Activated CD8-positive, alpha-beta memory T cell treated with anti-CD3 and anti-CD28 coated beads, Interleukin-2, amount 50 U/mL, for 4 hours (primary cell): ENCODE measurements at places on chromosomes 3 and 15.

- DNase-seq, result peak; percentile 47
Measured at GRCh38 chr3:151085227-151085888, at the start of gene MED12L. Gene MED12L (plus strand): TSS chr3:151085664. CDS start chr3:151086927, 1,263 bp downstream.

GRCh38 chr3:133492159-133492741, 81.2 kb upstream of the CDV3 start:
- no peak for DNase-seq

DNA sequence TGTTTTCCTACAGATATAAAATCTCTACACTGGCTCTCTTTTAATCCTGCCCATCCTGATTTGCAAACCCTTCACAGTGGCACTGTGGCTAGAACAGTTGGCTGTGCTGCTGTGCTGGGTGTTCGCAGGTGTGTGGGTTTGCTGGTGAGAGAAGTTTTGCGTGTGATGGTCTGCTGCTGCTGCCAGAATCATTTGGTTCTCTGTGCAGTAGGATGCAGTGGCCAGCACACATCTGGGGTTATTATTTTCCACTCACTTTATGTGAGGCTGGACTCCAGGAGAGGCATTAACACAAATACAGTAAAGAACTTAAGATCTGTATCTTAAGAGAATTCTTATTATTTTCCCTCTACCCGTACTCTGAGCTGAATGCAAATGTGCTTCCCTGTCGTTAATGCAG, 16.0 kb upstream of the PSMD6 start:
- DNase-seq, result no peak

- no peak for DNase-seq
Measured at GRCh38 chr15:39285663-39286062, 295.2 kb upstream of the THBS1 start.

DNA sequence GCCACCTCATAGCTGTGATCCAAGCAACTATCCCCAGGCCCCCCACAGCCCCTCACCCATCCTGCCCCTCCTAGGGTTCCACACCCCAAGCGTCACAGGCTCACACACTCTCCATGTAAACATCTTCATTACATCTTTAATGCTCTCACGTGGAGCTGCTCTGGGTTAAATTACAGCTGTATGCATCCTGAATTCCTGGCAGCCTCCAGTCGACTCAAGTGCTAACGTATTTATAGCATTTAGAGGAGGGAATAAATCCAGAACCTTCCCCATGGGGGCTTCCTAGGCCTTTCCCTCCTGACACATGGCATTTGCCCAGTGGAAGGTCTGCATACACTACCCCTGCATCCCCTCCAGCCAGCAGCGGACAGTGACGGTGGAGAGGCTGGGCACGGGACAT, 9.6 kb downstream of the C3orf18 start:
- no peak for DNase-seq
